H4 (cell line): ENCODE measurements at places on chromosomes 2 and 18. TPM values are rescaled to one million over a fixed set of nuclear protein-coding genes. Genes with fewer than 3 reads are reported as not detected.

The CPLX4 gene
- not detected in 2 replicates for total RNA-seq

The SERPINB10 gene
- total RNA-seq: 1.0 TPM in 1 of 2 replicates, not detected in the other

The CXCR4 gene
- 0.06 TPM in 1 of 2 replicates, not detected in the other for total RNA-seq

The ANKRD23 gene
- total RNA-seq: 0.55 and 0.58 TPM in 2 replicates

The ABCG5 gene
- not detected in 2 replicates for total RNA-seq

The XIRP2 gene
- total RNA-seq: not detected in 2 replicates

The CD8B gene
- total RNA-seq: not detected in 2 replicates

The DSG3 gene
- total RNA-seq: not detected in 2 replicates

The SP9 gene
- 0.10 TPM in 2 replicates for total RNA-seq

The NBAS gene
- total RNA-seq: 16.2 and 18.2 TPM in 2 replicates

GRCh38 chr2:209505410-209505809 is 81.6 kb downstream of the MAP2 start:
- DNase-seq: no peak

DNA sequence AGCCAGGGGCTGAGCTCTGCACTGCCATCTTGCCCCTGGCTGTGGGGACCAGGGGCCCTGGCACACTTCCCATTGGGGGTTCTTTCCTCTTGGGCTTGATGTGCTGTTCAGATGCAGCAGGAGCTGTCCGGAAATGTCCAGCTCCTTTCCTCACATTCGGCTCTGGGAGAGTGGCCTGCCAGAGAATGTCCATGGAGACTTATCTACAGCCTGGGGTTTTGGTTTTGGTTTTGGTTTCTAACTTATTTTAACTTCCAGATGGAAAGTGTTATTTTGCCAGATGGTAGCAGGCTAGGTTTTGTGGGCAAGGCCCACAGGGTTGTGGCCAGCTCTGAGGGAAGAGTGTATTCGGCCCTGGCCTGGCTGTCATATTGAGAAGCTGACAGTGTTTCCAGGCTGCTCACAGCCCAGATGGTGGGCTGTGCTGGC is 177.3 kb downstream of the ANKRD30B start:
- DNase-seq: peak; percentile 55

- DNase-seq: no peak
Observed at GRCh38 chr18:68985172-68985820, 187.4 kb downstream of the CCDC102B start.

GRCh38 chr2:218658671-218659257 is 659 bp downstream of the ZNF142 start:
- DNase-seq: peak; percentile 51

DNA sequence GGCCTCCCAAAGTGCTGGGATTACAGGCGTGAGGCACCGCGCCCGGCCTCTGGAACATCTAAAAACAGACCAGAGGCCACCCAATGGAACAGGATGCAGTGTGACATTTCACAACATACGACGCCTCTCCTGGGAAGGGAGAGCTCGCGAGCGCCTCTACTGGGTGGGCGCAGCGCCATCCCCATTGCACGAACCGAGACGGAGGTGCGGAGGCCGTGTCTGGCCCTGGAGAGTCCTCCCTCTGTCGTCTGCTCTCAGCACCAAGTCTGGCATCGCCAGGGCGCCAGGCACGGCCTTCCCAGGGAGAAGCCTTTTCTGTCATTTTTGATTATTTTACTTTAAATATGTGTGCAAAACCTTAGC is 9.4 kb upstream of the GBX2 start:
- DNase-seq: peak; percentile 25

DNA sequence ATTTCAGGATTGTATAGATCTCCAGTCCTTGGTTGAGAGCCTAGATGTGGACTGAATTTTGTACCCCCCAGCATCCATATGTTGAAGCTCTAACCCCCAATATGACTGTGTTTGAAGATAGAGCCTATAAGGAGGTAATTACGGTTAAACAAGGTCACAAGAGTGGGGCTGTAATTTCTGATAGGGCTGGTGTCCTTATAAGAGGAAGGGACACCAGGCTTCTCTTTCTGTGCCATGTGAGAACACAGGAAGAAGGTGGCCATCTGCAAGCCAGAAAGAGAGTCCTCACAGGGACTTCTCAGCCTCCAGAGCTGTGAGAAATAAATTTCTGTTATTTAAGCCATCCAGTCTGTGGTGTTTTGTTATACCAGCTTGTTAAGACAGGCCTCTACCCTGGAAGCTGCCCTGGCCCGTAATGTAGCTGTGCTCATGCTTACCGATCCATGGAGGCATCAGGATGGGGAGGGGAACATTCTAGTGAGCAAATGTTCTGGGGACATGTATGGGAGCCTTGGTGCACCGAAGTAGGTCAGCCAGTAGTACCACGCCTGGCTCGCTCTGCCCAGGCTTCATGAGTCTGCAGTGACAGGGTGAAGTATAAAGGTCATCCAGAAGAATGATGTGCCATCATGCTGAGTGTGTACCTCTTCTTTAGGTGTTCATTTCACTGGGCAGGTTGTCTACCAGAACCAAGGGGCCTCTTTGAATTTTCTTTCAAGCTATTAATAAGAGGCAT is 16.1 kb downstream of the RASGRP3 start:
- no peak for DNase-seq

- no peak for DNase-seq
Observed at GRCh38 chr2:200871151-200871550, 6.7 kb upstream of the CLK1 start.

DNA sequence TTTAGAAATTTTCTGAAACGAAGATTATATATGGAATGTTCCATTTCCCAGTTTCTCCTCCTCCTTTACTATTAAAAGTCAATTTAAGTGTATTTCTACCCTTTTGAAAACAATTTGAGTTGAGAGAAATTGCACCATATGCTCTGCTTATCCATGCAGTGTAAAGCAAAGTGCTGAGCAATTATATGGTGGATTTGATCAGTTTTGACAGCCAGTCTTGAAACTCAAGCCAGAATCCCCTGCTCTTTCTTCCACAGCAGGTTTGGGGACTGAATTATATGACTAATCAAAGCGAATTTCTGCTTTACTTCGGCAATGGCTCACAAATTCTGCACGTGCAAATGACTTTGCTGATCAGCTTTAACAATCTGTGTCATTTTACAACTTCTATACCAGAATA is 1183.6 kb downstream of the LRP1B start:
- no peak for DNase-seq

- no peak for DNase-seq
Observed at GRCh38 chr2:72974436-72974754, 57.1 kb downstream of the EMX1 start.

DNA sequence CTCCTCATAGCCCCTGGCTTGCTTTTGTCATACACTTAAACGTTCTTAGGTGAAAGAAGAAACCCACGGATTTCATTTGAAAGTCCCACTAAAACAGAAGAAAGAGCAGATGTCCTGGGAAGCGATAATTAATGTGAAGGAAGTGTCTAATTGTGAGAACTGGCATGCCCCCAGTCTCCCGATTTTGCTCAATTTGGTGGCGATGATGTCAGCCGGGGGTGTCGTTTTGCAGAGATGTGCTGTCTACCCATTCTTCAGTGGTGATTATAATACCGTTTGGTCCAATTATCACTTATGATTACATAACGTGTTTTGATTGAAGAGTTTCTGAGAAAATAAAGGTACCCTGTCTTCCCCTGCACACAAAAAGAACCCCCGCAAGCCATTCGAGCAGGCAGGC is 103.1 kb downstream of the RTN4 start:
- no peak for DNase-seq

DNA sequence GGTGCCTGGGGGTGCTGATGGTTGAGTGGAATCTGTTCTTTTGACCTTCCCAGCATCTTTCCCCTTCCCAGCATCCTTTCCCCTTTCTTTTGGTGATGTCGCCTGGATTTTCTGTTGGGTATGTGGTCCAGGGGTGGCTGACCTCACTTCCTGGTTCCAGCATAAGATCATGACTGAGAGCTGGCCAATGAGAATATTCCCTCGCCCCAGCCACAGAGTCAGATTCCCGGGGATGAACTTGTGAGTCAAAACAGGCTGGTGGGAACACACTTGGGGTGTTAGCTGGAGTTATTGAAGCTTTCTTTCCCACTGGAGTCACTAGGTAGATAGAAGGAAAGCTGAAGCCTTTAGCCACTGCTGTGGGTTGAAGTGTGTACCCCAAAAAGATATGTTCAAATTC is 28.0 kb upstream of the FOSL2 start:
- no peak for DNase-seq

DNA sequence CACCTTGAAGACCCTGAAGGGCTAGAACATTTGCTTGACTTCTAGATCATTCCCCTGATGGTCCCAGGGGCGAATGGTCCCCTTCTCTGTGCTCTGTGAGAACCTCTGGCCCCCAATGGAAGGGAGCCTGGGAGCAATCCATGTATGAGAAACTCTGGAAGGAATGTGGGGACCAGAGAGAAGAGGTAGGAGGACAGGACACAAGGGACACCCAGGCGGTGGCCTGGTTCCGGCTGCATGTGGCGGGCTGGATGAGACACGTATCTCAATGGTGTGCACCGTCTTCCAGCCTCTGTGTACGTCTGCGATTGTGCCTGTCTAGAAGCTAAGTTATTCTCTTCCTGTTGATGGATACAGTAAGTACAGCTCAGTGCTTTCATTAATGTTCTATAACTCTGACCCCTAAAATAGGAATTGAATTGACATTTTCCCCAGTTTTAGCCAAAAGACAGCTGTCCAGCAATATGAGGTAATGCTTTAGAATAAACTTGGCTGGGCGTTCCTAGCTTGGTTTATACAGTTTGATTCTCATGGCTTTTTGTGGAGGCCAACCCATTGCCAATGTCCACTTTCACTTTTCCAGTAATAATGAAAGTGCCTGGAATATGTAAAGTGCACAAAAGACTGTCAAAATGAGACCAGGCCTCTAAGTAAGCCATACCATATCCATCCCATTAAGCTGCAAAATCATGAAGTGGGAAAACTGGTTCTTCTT is 30.1 kb upstream of the COPS8 start:
- no peak for DNase-seq

DNA sequence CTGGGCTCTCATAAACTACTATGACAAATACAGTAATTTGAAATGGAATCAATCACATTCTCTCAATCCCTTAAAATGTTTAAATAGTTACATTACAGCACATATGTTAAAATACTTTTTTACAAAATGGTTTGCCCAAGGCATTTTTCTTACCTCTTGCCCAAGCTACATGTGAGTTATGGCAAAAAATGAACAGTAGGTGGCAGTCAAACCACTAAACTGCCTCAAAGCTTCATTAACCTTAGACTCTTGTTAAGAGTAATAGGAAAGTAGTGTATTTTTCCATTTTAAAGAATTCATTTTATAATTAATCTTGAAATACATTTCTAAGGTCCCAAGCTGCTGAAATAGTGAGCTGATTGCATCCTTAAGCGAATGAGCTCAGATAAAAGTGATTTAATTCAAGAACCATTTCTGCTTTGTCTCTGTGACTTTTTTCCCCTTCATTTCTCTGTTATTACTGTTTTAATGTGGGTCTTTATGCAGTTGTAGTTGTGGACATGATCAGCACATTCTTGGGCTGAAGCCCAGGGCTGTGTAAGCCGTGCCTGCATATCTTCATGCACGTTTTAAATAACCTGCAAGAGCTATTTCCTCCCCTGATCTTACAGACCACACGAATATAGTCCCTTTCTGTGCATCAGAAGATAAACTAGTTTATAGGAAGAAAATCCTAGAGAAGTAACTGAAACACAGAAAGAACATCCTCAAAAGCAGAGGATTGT is 311.8 kb downstream of the LNPK start:
- peak; percentile 66 for DNase-seq

DNA sequence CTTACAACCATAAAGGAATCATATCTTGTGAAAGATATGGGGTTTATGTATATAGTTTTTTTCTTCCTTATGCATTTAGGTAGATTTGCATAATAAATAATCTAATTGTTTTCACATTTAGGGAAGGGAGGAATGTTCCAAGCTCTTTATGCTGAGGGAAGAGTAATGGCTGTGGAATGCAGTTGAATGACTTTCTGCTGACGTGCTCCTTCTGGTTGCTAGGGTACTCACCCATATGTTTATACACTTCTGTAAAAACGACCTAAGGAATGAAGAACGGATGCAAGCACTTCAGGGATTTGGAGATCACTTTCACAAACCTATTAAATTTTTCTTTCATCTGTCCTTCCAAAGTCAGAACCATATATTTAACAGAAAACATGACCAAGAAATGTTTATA is 29.2 kb upstream of the PPP4R1 start:
- peak; percentile 94 for DNase-seq

GRCh38 chr2:165149439-165149838 is 54.4 kb downstream of the SCN3A start:
- no peak for DNase-seq

- no peak for DNase-seq
Observed at GRCh38 chr18:36415171-36415570, 117.7 kb downstream of the FHOD3 start.

DNA sequence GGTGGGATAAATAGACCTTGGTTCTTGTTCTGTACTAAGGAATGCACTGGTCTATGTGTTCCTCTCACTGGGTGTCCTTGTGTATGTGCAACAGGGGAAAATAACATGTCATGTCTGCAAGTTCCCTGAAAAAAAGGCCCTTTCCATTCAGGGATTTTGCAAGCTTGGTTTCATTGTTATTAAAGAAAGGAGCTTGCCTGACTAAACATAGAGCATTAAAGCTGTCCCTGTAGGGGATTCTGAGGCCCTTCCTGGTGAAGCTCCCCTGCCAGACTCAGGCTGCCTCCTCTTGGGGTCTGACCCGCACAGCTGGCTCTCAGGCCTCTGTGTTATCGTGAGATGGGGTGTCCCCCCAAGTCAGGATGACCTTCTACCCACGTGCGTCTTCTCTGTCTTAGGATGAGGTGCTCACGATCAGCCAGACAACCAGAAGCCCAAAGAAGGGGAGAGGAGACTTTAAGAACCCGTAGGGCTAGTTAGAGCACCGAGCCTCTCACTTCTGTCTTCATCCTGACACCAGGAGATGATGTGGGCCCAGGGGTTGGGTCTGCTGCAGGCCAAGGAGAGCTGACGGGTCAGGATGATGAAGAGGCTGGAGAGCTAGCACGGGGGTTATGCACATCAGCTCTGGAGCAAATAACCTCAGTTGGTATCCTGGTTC is 21.2 kb downstream of the CAPG start:
- no peak for DNase-seq

GRCh38 chr18:9287036-9287435 is 47.5 kb upstream of the TWSG1 start:
- DNase-seq: no peak

GRCh38 chr18:41899535-41899934 is 55.5 kb upstream of the PIK3C3 start:
- no peak for DNase-seq
